ENCODE measurements at places on chromosomes 16 and 17.

GRCh38 chr17:75504347-75505151 lies 10.8 kb downstream of the CASKIN2 start:
- peak; percentile 17 for ATAC-seq

DNA sequence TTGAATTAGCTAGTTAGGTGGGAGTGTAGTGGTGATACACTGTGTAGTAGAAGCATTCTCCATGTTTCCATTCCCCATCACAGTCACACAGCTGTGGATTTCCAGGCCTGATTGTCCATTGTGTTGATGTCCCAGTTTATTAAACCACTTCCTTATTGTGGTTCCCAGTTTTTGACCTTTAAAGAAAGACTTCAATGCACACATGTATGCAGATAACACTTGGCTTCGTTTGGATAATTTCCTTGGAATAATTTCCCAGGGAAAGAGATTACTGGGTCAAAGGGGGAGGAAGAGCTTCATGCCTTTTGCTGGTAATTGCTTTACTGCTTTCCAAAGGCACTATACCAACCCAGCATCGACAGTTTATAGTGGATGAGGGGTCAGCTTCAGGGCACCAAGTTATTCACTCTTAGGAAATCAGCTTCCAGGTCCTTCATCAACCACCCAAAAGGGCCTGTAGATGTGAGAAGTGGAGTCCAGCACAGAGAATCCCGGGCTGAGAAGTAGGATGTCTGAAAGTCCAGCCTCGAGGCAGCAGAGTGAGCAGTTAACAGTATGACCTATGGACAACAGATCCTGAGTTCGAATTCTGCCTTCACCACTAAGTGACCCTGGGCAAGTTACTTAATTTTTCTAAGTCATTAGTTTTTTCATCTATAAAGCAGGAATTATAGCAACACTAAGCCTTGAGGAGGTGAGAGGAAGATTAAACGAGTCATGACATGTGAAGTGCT lies 31.3 kb upstream of the TNS4 start:
- ATAC-seq: no peak

DNA sequence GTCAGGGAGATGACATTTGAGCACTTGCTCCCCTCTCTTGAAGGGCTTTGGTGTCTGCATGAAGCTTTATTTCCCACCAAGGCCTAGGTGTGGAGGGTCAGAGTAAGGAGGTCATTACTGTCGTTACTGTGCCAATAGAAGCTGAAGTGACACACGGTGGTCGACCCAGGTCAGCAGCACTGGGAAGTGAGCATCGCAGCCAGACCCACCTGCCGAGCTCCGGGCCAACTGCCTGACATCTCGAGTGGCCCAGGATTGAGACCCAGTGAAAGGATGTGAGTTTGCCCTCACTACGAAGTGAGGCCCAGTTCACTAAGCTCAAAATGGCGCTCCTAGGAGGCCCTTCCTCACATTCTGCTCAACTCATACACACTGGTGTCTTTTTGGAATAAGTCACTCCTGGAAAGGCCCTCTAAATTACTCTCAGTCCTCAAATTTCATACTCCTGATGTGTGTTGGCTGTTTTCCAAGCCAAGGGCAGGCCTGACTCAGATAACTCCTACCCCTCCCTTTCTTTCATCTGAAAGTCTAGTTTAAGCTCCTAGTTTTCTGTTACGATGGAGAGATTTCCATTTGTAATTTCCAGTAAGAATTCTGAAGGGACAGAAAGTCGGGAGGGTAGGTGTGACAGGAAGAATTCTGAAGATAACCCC lies 200.4 kb downstream of the LGALS9B start:
- ATAC-seq: peak; percentile 58

DNA sequence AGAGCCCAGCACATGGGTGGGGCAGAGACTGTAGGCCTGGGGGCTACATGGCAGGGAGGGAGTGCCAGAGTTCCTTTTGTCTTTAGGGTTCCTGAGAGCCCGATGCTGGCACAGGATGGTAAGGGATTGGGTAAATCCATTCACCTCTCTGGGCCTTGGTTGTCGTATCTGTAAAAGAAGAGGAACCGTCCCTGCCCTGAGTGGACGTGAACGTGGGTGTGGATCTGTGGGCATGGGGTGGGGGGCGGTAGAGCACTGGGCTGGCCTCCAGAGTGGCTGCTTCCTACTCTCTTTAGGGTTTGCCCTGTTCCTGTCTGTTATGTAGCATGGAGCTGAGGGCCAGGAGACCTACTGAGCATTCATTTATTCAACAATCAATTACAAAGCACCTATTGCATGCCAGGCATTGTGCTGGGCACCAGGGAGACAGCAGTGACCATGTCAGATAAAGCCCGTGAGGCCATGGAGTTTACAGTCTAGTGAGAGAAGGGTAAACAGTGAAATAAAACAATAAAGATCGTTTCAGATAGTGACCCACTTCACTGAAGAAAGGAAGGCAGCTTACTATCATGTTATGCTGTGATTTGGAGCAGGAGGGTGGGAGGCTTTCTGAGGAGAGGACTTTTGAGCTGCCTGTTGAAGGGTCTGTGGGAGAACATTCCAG lies 13.1 kb upstream of the TCAP start:
- peak; percentile 71 for ATAC-seq

DNA sequence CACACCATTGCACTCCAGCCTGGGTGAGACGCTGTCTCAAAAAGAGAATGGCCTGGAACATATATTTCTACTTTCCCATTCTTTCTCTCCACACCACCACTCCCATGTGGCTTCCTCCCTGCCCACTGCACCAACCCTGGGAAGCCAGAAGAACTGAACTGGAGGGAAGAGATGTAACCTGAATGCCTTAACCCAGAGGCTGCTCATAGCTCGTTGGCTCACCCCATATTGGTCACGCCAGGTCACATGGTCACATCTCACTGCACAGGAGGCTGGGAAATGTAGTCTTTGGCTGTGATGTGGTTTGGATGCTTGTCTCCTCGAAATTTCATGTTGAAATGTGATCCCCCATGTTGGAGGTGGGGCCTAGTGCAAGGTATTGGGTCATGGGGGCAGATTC lies 5.9 kb upstream of the DNAH17 start:
- peak; percentile 68 for ATAC-seq

DNA sequence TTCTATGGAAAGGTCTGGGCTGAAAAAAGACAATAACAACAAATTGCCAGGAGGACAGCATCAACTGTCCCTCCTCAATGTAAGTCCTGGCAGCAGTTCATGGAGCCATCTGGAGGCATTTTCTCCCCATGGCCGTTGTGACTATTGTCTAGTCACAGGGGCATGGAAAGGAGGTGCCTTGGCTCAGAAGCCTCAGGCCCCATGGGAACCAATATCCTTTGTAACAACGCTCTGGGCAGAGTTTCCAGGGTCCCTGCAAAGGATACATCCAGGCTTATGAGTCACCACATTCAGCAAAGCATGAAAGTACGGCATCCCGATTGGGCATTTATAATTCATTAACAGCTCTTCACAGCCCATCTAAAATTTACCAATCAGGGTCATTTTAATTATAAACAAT lies 85.2 kb downstream of the GLG1 start:
- peak; percentile 81 for ATAC-seq

DNA sequence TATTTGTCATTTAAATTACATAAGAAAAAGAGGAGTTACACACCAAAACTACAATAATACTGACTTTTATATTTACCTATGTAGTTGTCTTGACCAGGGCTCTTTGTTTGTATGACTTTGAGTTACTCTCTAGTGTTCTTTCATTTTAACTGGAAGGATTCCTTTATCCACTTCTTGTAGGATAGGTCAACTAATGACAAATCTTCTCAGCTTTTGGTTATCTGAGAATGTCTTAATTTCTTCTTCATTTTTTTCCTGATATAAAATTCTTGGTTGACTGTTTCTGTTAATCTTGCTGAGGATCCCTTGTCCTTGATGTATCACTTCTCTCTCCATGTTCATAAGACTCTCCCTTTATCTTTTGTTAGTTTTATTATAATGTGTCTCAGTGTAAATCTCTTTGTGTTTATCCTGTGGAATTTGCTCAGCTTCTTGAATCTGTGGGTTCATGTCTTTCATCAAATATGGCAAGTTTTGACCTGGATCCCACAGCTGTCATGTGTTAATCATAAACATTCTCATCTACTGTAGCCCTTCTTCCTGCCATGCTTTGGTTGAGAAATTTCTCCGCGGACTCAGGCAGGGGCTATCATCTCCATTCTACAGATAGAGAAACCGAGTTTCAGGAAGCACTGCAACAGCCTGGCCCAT lies 5.4 kb downstream of the PRSS41 start:
- ATAC-seq: no peak

GRCh38 chr17:31309556-31309955 lies 4.3 kb downstream of the EVI2B start:
- ATAC-seq: no peak

DNA sequence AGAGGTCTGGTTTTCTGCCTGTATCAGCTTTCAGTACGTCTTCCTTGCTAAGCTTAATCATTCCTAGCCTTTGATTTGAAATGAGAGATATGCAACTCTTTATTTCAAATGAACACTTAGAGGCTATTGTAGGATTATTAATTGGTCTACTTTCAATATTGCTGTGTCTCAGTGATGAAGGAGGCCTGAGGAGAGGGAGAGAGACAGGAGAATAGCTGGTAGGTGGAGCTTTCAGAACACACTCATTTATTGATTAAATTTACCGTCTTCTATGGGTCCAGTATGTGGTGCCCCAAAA lies 187.0 kb downstream of the BCAS3 start:
- ATAC-seq: no peak

GRCh38 chr17:62791235-62791734 lies 16.8 kb downstream of the MARCHF10 start:
- no peak for ATAC-seq

- no peak for ATAC-seq
These were observed 325.1 kb upstream of the KCNJ16 start for GRCh38 chr17:69749911-69750310.

DNA sequence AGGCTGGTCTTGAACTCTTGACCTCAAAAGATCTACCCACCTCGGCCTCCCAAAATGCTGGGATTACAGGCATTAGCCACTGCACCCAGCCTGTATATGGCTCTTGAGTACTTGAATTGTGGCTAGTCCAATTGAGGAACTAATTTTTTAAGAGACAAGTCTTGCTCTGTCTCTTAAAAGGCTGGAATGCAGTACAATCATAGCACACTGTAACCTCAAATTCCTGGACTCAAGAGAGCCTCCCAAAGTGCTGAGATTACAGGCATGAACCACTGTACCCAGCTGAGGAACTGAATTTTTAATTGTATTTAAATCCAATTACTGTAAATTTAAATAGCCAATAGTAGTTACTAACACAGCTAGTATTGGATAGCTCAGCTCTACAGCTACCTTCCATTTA lies 50.6 kb downstream of the MED13 start:
- ATAC-seq: no peak

- peak; percentile 69 for ATAC-seq
These were observed 8.1 kb upstream of the EFCAB13 start for GRCh38 chr17:47315451-47316266.

DNA sequence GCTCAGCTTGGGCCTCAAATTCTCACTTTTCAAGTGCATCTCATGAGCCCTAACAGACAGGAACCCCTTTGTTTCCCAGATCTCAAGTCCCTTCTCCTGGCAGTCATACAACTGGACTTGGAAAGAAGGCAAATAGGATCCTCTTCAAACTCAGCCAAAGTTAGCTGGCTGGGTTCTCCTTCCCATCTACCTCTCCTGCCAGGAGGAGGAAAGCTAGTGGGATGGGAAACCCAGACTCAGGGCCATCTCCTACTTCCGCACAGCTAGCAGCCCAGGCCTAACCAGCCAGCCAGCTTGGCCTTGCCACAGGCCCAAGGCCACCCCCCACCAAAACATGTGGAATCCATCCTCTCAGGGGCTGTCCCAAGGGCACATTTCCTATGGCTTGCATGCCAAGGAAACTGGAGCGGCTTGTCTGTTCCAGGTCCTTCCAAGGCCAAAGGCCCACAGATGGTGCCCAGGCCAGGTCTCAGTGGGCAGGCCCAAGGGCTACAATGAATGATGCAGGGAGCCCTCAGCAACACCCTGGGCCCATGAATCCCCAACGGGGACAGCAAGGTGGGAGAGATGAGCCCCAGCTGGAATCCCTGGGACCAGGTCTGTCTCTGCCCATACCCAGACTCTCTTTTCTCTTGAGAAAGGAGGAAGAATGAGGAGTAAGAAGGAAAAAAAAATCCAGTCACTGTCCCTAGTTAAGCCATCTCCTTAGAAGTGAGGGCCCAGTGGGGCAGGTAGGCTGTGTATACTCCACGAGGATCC lies 1.7 kb downstream of the SMARCD2 start:
- ATAC-seq: no peak

DNA sequence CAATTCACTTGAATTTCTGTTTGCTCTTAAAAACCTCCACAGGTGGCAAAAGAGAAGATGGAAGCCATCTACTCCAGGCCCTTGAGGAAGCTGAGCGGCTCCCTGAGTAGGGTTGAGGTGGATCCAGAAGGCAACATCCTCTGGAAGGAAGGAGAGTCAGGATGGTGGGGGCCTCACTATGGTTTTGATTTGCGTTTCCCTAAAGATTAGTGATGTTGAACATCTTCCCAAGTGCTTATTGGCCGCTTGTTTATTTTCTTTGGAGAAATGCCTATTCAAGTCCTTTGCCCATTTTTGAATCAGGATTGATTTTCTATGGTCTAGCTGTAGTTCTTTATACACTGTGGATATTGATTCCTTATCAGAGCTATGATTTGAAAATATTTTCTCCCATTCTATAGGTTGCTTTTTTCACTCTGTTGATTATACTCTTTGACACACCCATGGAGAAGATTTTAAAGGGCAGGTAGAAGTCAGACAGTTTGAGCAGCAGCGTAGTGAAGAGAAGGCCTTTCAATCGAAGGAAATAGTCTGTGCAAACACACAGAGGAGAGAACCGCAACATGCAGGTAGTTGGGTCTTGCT lies 58.6 kb downstream of the WSB1 start:
- ATAC-seq: no peak

DNA sequence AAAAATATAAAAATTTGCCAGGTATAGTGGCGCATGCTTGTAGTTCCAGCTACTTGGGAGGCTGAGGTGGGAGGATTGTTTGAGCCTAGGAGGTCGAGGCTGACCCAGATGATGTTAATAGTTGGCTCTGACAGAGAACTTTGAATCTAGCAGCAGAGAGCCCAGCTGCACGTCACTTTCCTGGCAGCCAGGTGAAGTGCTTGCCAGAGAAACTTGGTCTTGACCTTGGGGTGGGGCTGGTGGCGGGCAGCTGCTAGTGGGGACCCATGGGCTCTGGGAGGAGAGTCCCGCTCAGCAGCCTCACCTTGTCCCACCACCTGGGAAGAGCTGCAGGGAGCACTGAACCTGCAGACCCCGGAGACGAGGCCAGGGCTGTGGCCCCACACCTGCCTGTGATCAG lies 3.1 kb upstream of the C16orf74 start:
- ATAC-seq: no peak

- no peak for ATAC-seq
These were observed 33.4 kb downstream of the PRMT7 start for GRCh38 chr16:68344252-68344651.

GRCh38 chr17:81538651-81539570 lies 10.7 kb downstream of the FSCN2 start:
- ATAC-seq: peak; percentile 13

- ATAC-seq: peak; percentile 14
These were observed 11.3 kb downstream of the WWP2 start for GRCh38 chr16:69773260-69773947.

- ATAC-seq: no peak
These were observed 97.4 kb upstream of the C17orf78 start for GRCh38 chr17:37278247-37278894.
